CD8-positive, alpha-beta T cell (primary cell): ENCODE measurements at places on chromosomes 2 and 18. TPM values are rescaled to one million over a fixed set of nuclear protein-coding genes. Genes with fewer than 3 reads are reported as not detected.

PMAIP1 gene
- 96.2 TPM for total RNA-seq

IL1A gene
- total RNA-seq = not detected

DNA sequence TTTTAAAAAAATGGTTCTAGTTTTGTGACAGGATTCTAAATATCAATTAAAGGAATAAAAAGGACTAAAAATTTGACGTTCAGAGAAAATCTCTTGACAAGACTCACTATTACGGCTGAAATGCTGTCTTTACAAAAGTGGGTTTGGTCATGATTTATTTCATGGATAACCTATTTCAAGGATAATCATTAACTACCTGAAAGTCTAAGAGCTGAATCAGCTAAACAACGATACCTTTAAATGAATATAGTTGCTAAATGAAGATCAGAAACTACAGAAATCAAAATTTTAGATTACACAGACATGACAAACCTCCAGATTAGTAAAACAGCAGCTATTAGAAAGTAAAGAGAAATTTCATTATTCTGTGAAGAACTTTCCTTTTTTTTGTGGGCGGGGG, 35.7 kb downstream of the RTTN start:
- DNase-seq = no peak

- no peak for DNase-seq
Observed at GRCh38 chr18:11091746-11092145, 57.6 kb downstream of the PIEZO2 start.
